HL-60 (cell line): ENCODE measurements at places on chromosomes 12 and 14.
A peak's percentile ranks its signal among the peaks of the same experiment; 100 is the strongest.

GRCh38 chr12:753611-754472 is 1.5 kb downstream of the WNK1 start:
- no peak for DNase-seq

GRCh38 chr14:24365600-24366412 is 2.2 kb upstream of the NFATC4 start:
- peak; percentile 84 for DNase-seq

GRCh38 chr12:75041472-75041871 is 168.2 kb downstream of the KCNC2 start:
- DNase-seq, result no peak

GRCh38 chr12:105219261-105220028 is 16.5 kb downstream of the APPL2 start:
- DNase-seq, result no peak

DNA sequence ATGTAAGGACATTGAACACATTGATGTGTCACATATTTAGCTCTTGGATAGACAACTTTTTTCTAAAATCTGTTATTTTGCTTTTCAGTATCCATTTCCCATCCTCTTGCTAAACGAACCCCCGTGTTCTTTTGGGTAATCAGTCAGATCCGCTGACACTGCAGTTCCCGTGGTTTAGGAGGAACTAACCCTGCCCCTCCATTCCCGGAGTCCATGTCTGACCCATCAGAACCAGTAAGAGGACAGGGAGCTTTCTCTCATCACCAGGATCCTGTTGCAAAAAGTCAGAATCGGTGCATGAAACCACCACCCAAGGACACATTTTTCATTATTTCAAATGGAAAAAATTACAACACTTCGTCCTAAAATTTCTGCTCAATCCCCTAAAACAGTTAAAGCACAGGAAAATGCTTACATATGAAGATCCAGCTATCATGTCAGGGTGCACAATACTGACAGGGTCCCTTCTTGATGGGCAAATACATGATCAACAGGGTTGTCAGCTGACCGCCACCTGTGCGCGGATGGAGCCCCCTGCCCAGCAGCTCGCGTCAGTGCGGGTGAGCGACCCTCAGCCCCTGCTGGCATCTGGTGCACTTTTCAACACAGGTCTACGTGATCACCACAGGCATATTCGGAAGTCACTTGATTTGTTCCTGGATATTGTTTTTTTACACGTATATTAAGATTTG is 276.8 kb downstream of the ADGRD1 start:
- DNase-seq, result no peak

DNA sequence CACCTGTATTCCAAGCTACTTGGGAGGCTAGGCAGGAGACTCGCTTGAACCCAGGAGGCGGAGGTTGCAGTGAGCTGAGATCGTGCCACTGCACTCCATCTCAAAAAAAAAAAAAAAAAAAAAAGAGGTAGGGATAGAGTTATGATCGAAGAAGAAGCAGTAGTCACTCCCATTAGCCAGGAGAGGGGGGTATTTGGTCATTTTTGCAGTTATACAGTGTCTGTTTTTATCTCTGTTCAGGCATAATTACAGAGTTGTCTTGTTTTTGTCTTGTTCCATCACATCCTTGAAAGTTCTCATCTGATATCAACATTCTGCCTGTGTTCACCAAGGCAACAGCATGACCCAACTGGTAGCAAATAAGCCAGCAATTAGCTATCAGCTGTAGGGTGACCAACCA is 98.5 kb upstream of the TMPO start:
- no peak for DNase-seq

- no peak for DNase-seq
Observed at GRCh38 chr12:67152451-67152850, 116.7 kb upstream of the CAND1 start.

- DNase-seq, result no peak
Observed at GRCh38 chr14:58547649-58548048, 90.1 kb upstream of the DACT1 start.

- no peak for DNase-seq
Observed at GRCh38 chr12:19338405-19338804, 100.9 kb upstream of the AEBP2 start.

GRCh38 chr14:99274346-99275221 is 2.6 kb upstream of the BCL11B start:
- peak; percentile 55 for DNase-seq

- DNase-seq, result peak; percentile 19
Observed at GRCh38 chr12:113237748-113238147, 16.5 kb downstream of the TPCN1 start.

DNA sequence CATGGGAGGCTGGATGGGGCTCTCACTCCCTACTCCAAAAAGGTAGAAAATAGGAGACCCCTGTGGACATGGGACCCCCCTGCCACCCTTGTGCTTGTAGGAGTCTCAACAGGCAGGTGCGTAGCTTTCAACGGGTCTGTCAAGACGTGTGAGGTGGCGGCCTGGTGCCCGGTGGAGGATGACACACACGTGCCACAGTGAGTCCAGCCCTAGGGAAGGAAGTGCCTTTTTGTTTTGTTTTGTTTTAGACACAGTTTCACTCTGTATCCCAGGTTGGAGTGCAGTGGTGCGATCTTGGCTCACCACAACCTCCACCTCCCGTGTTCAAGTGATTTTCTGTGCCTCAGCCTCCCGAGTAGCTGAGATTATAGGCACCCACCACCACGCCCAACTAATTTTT is 12.9 kb downstream of the P2RX4 start:
- no peak for DNase-seq

GRCh38 chr14:92004062-92004461 is 35.8 kb downstream of the TRIP11 start:
- no peak for DNase-seq

- no peak for DNase-seq
Observed at GRCh38 chr14:44657203-44657602, 150.1 kb upstream of the FSCB start.

DNA sequence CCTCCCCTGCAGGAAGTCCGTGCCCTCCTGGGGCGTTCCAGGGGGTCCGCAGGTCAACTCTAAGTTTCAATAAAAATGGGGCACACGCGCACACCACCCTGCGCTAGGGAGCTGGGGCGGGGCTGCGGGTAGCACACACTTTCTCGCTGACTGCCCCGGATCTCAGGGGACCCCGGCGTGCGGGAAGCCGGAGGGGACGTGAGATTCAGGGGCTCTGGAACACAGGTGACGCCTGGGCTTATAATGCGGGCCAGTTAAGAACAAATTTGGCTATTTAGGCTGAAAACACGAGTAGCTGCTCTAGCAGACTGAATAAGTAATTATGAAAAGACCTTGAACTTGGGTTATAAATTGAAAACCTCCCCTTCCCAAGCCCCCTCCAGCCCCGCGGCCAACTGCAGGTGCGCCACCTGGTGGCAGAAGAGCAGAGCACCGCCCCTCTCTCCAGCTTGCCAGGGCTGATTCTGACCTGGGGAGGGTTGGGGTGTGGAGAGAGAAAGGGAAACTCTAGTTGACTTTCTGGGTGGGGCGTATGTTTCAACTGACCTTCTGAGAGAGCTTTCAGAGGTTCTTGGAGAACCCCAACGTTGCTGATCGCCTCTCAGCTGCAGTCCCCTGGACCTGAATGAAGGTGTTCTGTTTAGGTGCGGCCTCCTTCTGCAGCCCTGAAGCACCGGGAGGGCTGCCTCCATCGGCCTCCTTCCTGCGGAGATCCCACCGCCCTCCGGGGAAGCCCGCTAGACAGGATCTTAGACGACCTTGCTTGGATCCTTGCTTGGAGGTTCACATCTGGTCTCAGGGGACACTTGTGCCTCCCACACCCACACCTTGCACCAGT is 118.4 kb upstream of the EVL start:
- DNase-seq, result peak; percentile 30

GRCh38 chr12:50221228-50222008 is 54.2 kb upstream of the CERS5 start:
- peak; percentile 28 for DNase-seq

GRCh38 chr12:20950248-20950647 is 139.7 kb downstream of the SLCO1B3 start:
- peak; percentile 2 for DNase-seq

- DNase-seq, result no peak
Observed at GRCh38 chr12:94714378-94715114, 64.2 kb upstream of the TMCC3 start.

GRCh38 chr12:131024026-131024425 is 70.3 kb downstream of the ADGRD1 start:
- DNase-seq, result no peak

DNA sequence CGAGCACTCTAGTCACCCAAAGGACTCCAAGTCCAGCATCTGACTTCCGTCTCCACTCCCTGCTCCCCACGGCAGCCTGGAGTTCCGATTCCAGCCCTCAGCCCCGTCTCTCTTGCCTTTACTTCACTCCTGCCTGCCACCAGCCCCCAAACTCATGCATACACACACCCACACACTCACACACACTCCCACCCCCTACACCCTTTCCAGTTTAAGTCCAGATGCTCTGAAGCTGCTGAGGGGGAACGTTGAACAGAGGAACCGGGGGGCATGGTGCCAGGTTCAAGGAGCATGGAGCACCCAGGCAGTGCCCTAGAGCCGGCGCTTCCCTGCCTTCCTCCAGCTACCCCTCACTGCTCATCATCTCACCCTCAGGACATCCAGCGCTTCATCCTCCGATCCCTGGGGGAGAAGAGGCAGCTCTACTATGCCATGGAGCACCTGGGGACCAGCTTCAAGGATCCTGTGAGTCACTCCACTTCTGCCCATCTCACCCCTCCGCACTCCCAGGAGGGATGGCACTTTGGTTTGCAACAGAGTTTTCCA is 3.3 kb downstream of the P3H3 start:
- no peak for DNase-seq

- DNase-seq, result no peak
Observed at GRCh38 chr14:24870949-24871701, 178.8 kb downstream of the STXBP6 start.

DNA sequence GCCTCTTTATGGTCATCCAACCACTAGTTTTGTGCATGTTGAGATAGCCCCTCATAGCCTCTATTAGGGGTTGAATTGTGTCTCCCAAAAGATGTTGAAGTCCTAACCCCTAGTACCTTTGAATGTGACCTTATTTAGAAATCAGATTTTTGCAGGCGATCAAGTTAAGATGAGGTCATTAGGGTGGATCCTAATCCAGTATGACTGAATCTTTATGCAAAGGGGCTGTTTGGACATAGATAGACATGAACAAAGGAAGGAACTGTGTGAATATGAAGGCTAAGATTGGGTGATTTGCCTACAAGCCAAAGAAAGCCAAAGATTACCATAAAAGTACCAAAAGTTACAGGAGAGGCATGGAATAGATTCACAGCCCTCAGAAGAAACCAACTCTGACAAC is 209.6 kb downstream of the NUAK1 start:
- DNase-seq, result no peak

GRCh38 chr12:64915242-64915641 is 90.8 kb downstream of the TBC1D30 start:
- DNase-seq, result no peak

DNA sequence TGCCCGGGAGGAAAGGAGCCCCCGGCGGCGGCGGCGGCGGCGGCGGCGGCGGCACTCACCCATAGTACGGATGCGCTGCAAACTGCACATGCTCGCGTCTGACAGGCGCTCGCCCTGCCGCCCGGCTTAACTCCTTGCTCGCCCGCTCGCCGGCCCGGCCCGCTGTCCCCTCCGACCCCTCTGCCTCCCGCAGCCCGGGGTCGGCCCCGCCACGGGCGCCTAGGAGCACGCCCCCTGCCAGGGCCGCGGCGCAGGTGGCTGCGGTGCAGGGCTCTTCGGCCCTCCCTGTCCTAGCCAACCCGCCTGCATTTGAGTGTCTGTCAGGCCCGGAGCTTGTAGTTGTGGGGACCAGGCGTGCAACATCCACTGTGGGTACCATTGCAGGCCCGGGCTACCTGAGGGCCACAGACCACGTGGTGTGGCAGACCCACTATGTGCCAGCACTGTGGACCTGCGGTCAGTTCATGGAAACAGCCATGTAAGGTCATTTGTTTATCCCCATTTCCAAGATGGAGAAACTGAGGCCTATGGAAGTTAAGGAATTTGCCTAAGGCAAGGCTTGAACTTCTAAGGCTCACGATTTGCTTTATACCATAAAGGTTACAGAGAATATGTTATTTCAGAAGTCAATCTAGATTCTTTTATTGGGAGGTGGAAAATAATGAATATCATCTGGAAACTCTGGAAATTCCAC is 17.6 kb upstream of the PLEKHH1 start:
- DNase-seq, result no peak

DNA sequence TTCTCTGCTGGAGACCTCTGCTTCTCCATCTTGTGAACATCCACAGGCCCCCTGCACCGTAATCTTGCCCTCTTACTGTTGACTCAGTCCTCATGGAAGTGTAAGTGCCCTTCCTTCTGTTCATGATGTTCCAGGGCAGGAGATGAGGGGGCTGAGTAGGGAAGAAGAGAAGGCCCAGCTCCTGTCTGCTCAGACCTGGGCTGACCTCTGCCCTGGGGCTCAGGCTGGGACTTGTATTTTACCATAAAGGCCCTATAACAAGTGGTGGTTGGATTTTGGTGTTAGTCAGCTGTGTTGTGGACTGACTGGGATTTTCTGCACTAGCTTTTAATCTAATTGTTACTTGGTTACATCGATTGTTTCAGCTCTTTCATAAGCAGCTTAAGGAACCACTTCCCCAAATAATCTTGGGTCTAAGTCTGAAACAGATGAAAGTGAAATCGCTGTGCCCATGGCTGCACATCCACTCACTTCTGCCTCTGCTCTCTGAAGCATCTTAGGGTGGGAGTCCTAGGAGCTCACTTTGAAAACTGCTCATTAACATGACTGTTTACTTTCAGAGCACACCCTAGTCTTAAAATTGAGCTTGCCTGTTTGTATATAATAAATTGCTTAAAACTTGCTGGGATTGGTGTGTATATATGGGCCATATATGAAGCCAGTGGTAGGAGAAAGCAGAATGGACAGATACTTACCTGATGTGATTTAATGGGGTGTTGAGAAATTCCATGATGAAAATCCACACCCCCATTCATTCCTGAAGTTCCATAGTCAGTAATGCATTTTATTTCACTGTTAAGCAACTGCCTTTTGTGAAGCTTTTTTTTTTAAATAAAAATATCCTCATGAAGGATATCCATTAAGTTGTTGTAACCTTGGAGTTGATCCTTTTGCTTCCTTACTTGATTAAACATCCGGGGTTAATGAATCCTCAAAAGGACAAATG is 17.7 kb downstream of the C12orf71 start:
- DNase-seq, result no peak

GRCh38 chr12:89306827-89307473 is 45.4 kb downstream of the DUSP6 start:
- peak; percentile 80 for DNase-seq

- DNase-seq, result no peak
Observed at GRCh38 chr12:24573621-24574020, 375.3 kb downstream of the BCAT1 start.

DNA sequence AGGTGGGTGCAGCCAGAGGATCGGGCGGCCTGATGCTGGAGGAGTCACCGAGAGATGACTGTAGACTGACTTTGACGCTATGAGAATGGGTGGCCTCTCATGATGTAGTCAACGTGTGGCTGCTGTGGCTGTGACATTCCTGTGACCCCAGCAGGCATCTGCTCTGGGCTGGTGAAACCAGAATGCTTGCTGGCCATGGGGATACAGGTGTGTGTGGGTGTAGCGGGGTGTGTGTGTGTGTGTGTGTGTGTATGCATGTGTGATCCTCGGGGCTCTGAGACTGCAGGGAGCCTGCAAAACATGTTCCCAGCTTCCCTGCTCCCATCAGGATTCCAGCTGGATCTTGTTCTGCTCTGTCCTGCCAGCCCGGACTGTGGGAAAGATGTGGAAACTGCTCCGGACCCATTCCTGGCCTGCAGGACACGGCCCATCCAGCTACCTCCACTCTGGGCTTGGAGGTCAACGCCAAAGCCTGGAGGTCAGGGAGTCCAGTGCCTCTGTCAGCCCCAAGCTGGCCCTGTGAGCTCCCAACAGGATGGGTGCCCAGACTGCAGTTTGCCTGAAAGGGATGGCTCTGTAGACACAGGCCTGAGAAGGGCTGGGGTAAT is 18.8 kb upstream of the HHIPL1 start:
- DNase-seq, result no peak
